ENCODE measurements at places on chromosomes 1 and 21. TPM values are rescaled to one million over a fixed set of nuclear protein-coding genes. Genes with fewer than 3 reads are reported as not detected.

Gene HSD3B1
- 0.07 TPM for total RNA-seq

Gene ARHGEF11
- total RNA-seq: 19.3 TPM

GRCh38 chr1:16043521-16043920 is at the start of gene CLCNKB:
TSS of gene CLCNKB (plus strand) at chr1:16043782. CDS start at chr1:16044493, 711 bp downstream.
- no peak for DNase-seq

DNA sequence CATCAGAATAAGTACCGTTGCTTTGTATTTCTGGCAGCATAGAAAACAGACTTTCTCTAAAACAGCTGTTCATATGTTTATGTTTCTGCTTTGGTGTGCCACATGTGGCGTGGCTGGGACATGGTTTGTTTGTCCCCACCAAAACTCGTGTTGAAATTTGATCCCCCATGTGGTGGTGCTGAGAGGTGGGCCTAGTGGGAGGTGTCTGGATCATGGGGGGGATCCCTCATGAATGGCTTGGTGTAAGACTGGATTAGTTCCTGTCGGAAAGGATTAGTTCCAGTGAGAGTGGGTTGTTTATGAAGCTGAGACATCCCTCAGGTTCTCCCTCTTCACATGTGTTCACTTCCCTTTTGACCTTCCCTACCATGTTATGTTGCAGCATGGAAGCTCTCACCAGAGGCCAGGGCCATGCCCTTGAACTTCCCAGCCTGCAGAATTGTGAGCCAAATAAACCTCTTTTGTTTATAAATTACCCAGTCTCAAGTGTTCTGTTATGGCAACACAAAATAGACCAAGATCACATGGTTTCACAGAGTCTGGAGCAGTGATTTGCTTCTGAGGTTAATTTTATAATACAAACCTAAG is 17.9 kb upstream of the H3-3A start:
- DNase-seq: no peak

GRCh38 chr1:46458846-46459245 is 30.8 kb upstream of the DMBX1 start:
- no peak for DNase-seq

DNA sequence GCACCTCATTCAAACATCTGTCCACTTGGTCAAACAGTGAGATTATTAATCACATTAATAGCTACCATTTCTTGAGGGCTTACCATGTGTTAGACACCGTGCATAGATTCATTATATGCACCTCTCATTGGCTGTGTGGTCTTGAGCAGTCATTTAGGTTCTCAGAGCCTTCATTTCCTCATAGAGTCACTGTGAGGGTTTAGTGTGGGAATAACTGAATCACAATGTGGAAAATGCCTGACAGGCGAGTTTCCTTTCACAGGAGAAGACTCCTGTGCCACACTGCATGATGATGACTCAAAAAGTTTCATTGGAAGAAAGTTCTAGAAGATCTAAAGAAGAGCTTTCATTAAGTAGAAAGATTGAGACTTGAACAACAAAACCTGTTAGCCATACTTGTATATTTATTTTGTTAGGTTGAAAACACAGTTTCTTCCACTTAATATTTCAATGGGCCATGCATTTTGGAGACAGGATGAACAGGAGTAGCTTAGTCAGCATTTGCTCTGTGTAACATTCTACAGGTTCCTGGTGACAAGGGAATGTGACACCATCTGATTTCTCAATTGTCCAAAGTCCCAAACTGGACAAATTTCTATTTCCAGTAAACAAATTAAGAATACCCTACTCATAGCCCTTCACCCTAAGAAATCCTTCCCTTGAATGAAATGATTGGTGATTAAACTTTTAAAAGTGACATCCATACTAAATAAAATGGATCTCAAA is 45.7 kb downstream of the FYB2 start:
- DNase-seq: no peak

GRCh38 chr1:208917281-208917680 is 666.2 kb upstream of the CAMK1G start:
- DNase-seq: no peak

DNA sequence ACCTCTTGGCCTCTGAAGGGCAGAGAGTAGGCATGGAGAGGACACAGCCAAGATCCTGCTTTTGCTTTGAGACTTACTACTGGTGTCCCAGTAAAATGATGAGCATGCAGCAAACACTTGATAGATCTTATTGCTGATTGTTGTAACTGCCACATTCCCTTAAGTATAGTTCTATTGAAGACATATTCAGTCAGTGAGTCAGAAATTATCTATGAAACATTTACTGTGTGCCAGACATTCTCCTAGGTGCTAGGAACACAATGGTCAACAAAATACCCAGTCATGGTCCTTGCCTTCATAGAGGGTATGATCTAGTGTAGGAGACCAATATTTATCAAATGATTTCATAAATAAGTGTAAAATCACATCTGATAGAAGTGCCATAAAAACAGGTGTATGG is 13.6 kb downstream of the STYXL2 start:
- peak; percentile 36 for DNase-seq

GRCh38 chr1:178344513-178345091 is 152.2 kb downstream of the CLEC20A start:
- peak; percentile 76 for DNase-seq

DNA sequence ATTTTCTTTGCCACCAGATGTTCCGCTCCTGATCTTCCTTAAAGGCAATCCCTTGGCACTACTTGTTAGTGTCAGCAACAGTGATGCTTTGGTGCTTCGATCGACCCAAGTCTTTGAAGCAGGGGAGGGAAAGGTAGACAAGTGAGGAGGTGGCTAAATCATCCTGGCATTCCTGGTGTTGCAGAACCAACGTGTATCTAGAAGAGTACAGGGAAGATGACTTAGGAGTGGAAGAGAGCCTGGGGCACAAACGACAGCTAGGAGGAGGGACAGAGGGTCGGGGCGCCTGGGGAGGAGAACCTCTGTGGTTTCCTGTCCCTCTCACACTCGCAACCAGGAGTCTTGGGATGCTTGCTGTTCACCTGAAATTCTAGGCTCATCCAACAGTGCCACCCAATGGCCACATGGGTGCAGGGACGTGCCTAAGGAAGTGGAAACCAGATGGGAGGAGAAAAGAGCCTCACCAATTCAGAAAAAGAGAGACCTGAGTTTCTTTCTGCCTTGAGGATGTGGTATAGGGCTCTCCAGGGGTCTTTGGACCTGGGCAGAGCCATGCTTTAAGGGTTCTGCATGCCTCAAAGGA is 9.5 kb upstream of the KCNA2 start:
- no peak for DNase-seq

- DNase-seq: no peak
Measured at GRCh38 chr1:50974618-50974935, 4.5 kb downstream of the CDKN2C start.

Data from epithelial cell of proximal tubule (primary cell).